Kidney glomerular epithelial cell (primary cell): ENCODE measurements at places on chromosomes 5 and 9.

- DNase-seq = no peak
These were observed 633.1 kb upstream of the TYRP1 start for GRCh38 chr9:12060067-12060466.

DNA sequence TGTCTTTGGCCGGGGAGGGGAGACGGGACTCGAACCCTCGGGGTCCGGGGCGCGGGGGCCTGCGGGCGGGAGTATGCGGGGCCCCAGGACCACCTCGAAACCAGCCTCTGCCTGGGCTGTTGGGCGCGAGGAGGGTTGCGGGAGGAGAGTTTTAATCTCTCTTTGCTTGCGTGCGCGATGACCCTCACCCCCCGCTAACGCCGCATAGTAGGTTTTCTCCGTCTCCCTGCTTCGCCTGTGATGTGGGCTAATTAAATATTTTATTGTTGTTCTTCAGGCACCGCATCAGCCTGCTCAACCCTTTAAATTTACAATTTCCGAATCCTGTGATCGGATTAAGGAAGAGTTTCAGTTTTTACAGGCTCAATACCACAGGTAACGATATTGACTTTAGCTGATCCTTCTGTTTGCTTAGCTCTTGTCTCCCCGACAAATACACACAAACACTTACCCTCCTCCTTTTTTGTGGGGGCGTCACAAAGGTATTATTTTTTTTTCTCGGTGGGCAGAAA, 1.7 kb downstream of the TLE4 start:
- no peak for DNase-seq

GRCh38 chr9:110153431-110153830, 54.5 kb downstream of the C9orf152 start:
- no peak for DNase-seq

DNA sequence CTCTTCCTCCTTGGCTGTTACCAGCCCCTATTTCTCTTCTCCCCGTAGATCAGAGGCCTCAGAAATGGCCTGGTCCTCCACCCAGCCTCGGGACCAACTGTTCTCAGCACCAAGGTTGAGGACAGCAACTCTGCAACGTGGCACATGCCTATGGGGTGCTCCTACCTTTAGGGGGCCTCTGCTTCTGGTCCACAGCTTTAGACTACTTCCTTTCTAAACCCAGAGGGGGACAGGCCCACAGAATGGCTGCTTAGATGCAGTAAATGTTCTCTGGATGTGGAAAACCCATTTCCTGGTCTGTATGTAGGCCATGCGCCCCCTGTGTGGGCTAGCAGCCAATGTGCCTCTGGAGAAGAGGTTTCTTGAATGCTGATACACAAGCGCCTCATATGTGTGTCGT, 68.4 kb downstream of the NRG2 start:
- no peak for DNase-seq

GRCh38 chr9:122546196-122546595, 6.7 kb upstream of the OR1N2 start:
- DNase-seq = no peak

- no peak for DNase-seq
These were observed 145.6 kb downstream of the FBXL7 start for GRCh38 chr5:15645381-15646160.

GRCh38 chr5:118723021-118723338, 265.4 kb downstream of the DTWD2 start:
- no peak for DNase-seq

DNA sequence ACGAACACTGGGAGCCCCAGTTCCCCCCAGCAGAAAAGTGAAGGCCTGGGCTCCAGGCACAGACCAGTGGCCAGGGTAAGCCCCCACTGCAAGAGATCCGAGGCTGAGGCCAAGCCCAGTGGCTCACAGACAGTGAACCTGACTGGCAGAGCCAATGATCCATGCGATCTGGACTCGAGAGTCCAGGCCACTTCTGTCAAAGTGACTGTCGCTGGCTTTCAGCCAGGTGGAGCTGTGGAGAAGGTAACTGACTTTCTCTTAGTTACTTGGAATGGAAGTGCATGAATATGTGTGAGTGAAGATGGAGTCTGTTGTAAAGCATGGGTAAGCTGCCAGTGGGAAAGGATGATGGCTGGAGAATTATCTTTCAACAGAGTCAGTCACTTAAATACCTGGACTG, 99.7 kb downstream of the GOLPH3 start:
- DNase-seq = no peak
